AG08395 (cell line): ENCODE measurements at places on chromosomes 16 and 17.

GRCh38 chr16:74747716-74748615, 26.7 kb downstream of the FA2H start:
- no peak for DNase-seq

GRCh38 chr17:21513012-21513570, 136.9 kb downstream of the KCNJ12 start:
- DNase-seq = peak; percentile 91

DNA sequence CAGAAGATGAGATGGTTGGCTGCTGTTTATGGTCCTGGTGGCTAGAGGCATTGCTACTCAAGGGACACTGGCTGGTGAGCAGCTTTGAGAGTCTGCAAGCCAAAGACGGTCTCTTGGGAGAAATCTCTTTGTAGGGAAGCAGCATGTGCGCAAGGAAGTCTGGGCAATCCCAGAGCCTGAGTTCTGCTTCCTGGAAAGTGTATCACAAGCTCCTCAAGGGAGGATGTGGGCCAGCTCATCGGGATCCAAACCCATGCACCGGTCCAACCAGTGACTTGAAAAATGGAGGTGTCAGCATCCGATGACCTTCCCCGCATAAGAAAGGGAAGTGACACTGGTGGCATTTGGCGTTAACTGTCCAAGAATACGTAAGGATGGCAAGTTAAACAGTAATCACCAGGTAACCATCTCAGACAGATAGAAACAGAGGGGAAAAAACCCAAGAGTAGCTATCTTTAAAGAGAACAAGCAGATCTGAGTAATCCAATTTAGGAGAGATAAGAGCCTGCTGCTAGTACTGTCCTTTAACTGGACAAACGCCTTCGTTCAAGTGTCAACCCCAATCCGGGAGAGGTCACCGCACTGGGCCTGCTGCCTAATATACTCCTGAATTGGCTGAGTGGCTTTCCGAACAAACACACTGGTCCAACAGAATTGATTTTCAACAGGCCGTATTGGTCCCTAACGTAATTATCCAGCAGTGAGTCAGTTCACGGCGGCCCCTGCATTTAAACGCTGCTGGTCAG, 303.0 kb upstream of the ZFHX3 start:
- DNase-seq = no peak

GRCh38 chr16:68590201-68590994, 51.3 kb downstream of the ZFP90 start:
- peak; percentile 86 for DNase-seq

DNA sequence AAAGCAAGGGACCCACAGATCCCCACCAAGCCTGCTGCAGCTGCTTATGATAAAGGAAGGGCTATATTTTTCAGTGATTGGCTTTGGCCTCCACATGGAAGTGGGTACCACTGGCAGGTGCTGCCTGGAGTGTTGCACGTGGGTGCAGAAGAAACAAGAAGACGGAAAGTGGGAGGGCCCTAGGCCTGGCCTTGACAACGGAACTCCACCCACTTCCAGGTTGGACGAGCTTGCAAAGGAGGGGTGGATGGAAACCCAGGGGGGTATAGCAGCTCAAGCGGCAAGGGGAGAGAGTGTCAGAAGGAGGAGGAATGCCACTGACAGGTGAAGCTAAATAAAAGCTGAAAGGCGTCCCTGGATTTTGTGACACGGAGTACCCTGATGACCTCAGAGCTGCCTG, 20.3 kb downstream of the TRIM25 start:
- DNase-seq = no peak
